ENCODE measurements at places on chromosomes 1 and 21. TPM values are rescaled to one million over a fixed set of nuclear protein-coding genes. Genes with fewer than 3 reads are reported as not detected.

DNA sequence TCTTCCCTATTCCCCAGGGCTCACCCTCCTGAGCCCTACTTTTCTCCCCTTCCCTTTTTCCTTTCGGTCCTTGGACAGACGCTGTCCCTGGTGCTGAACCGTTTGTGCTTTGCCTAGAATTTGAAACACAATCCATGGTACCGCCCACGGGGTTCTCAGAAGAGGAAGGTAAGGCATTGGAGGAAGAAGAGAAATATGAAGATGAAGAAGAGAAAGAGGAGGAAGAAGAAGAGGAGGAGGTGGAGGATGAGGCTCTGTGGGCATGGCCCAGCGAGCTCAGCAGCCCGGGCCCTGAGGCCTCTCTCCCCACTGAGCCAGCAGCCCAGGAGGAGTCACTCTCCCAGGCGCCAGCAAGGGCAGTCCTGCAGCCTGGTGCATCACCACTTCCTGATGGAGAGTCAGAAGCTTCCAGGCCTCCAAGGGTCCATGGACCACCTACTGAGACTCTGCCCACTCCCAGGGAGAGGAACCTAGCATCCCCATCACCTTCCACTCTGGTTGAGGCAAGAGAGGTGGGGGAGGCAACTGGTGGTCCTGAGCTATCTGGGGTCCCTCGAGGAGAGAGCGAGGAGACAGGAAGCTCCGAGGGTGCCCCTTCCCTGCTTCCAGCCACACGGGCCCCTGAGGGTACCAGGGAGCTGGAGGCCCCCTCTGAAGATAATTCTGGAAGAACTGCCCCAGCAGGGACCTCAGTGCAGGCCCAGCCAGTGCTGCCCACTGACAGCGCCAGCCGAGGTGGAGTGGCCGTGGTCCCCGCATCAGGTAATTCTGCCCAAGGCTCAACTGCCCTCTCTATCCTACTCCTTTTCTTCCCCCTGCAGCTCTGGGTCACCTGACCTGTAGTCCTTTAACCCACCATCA is 10.4 kb downstream of the BCAN start:
- no peak for ATAC-seq

- no peak for ATAC-seq
Observed at GRCh38 chr1:58251430-58252073, 295.0 kb downstream of the OMA1 start.

DNA sequence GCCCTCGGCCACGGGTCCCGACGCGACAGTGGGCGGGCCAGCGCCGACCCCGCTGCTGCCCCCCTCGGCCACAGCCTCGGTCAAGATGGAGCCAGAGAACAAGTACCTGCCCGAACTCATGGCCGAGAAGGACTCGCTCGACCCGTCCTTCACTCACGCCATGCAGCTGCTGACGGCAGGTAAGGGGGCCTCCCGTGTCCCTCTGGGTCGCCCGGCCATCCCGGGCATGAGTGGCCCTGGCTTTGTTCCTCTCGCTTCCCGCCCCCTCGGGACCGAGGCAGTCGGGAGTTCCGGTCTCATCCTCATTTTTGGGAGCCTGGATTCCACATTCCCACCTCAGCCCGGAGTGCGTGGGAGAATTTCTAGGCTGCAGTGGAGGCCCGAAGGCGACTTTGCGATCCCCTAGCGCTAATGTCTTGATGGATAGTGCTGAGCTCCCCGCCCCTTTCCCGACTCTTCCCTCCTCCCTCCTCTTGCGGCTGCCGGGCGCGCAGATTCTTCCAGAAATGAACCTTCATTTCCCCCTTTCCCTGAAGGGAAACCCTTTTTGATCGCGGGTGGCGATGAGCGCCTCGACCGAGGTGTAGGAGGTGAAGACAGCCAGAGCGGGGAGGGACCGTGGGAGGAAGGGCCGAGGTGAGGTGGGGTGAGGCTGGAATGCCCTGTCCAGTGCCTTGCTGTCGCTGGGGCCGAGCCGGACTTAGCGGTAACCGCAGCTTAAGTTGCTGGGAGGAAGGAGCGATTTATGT is 705 bp downstream of the KHDRBS1 start:
- ATAC-seq = peak; percentile 5

GRCh38 chr1:143698016-143698415 is 273.8 kb downstream of the FAM72C start:
- no peak for ATAC-seq

Gene LCE3D
- total RNA-seq = not detected

Measured in gastroesophageal sphincter (tissue), 4 donors.